ENCODE measurements at places on chromosomes 2 and 18. TPM values are rescaled to one million over a fixed set of nuclear protein-coding genes. Genes with fewer than 3 reads are reported as not detected.
A peak's percentile ranks its signal among the peaks of the same experiment; 100 is the strongest.

- DNase-seq, result peak; percentile 61
Measured at GRCh38 chr18:48412339-48412929, 3.3 kb upstream of the ZBTB7C start.

The ABCG8 gene
- not detected for total RNA-seq

The NT5DC4 gene
- total RNA-seq, result 6.1 TPM

GRCh38 chr18:11860594-11861450 lies 9.6 kb downstream of the CHMP1B start:
- DNase-seq, result no peak

The RIT2 gene
- not detected for total RNA-seq

GRCh38 chr2:120739438-120740090 lies 3.9 kb downstream of the GLI2 start:
- no peak for DNase-seq

DNA sequence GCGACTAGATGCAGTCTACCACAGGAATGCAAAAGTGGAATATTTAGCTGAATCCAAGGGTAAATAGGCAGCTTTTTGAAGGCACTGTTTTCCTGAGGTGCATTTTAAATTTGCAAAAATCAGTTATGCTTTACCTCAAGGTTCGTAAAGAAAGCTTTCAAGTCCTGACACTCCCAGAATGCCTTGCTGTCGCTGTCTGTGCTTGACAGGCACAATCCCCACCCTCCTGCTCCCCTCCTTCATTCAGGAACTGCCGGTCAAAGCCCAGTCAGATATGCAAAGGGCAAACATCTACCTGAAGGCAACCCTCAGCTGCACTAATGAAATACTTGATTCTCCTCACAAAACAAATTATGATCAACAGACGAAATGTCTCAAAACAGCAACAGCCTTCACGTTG lies 97.4 kb upstream of the DDX18 start:
- no peak for DNase-seq

The SFT2D3 gene
- 8.4 TPM for total RNA-seq

The ALPI gene
- not detected for total RNA-seq

- DNase-seq, result no peak
Measured at GRCh38 chr2:1656961-1657841, 87.1 kb downstream of the PXDN start.

The CREG2 gene
- total RNA-seq, result 9.0 TPM

The SCN7A gene
- total RNA-seq, result not detected

The HAAO gene
- total RNA-seq, result 0.73 TPM

The OSBPL6 gene
- total RNA-seq, result 3.5 TPM

The OTOS gene
- not detected for total RNA-seq

The PDCD1 gene
- not detected for total RNA-seq

DNA sequence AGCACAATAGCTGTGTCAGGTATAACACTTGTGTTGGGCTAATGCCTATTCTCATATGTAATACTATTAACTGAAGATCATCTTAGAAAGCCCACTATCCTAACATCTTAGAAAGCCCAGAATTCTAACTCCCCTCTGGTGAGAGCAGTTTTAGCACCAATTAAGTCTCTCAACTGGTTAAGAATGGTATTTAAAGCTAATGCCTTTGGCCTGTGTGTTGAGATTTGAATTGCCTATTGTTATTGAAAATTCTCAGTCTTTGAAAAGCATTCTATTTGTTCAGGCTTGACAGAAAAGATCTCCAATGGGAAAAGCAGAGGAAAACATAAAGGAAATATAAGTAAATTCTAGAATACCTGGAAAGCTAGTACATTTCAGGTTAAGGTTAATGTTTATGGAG lies 352.5 kb downstream of the ARHGAP15 start:
- DNase-seq, result no peak

The GCKR gene
- total RNA-seq, result 3.4 TPM

The COL4A3 gene
- 2.2 TPM for total RNA-seq

DNA sequence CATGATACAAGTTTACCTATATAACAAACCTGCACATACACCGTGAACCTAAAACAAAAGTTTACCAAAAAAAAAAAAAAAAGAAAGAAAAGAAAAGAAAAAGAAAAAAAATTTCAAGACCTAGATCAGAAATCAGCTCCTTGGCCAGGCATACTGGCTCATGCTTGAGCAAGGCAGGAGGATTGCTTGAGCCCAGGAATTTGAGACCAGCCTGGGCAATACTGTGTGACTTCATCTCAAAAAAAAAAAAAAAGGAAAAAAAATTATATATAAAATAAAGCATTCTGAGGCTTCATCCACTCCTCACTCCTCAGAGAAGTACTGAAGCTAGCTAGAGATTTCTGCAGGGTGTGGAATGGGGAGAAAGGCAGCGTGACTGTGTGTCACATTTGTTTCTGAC lies 11.8 kb upstream of the PROC start:
- no peak for DNase-seq

The RTP5 gene
- not detected for total RNA-seq

DNA sequence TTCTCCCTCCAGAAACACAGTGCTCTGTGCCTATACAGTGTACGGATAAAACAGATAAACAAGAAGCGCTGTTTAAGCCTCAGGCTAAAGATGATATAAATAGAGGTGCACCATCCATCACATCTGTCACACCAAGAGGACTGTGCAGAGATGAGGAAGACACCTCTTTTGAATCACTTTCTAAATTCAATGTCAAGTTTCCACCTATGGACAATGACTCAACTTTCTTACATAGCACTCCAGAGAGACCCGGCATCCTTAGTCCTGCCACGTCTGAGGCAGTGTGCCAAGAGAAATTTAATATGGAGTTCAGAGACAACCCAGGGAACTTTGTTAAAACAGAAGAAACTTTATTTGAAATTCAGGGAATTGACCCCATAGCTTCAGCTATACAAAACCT lies 70.7 kb downstream of the TANK start:
- DNase-seq, result no peak

- no peak for DNase-seq
Measured at GRCh38 chr2:13260402-13260801, 543.7 kb downstream of the TRIB2 start.

DNA sequence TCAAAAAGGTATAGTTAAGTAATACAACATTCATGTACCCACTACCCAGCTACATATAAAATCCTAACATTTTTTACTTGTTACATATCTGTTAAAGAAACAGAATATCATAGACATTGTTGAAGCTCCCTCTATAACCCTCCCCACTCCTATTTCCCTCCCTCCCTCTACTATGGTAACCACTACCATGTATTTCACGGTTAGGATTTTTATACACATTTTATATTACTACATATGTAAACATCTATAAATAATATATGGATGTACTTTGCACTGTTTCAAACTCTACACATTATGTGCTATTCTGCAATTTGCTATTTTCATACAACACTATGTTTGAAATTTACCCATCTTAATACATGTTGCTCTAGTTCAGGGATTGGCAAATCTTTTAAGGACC lies 36.3 kb downstream of the THOC1 start:
- DNase-seq, result no peak

DNA sequence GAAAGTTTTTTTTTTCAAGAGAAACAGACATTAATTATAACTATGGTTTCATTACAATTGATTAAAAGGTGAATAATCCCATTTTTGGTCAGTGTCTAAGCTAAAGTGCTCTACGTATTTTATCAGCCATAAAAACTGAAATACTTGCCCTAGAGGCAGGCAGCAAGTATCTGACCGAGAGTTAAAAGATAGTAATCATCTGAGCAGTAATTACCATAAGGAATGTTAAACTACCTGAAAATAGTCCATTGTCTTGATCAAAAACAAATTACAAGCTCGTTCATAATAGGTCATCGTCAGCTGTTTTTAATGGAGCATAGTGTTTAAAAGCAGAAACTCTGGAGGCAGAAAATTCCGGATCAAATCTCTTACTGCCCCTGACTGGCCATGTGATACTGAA lies 105.7 kb upstream of the ZEB2 start:
- no peak for DNase-seq

DNA sequence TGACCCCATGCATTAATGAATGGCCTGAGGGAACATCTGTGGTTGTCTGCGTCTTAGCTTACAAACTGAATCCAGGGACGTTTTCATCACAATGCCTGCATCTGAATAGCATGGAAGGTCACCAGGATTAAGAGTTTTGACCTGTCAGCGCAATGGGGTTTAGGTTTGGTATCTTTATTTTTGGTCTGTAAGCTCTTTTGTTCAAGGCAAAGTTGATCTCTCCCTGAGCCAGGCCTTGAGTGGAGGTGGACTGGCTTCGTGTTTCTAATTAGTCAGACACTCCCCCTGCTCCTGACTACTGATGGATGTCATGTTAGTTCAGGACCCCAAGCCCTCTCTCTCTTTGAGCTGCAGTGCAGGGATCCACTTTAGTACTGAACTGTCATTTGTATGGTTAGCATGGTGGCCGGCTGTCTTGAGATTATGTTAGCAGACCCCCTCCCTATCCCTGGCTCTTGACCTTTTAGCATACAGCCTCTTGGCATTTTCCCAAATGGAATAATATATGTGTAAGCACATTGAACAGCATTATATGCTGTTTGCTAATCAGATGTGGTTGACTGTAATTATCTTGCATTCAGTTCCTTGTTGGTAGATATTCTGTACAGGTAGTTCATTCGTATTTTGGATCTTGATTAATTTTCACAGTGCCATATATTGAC lies 59.2 kb downstream of the LYPD6 start:
- no peak for DNase-seq

The KCNS3 gene
- total RNA-seq, result 28.8 TPM

The GPC1 gene
- 302 TPM for total RNA-seq

The TMEM178A gene
- 2.9 TPM for total RNA-seq

The UGT1A3 gene
- 67.1 TPM for total RNA-seq

- peak; percentile 98 for DNase-seq
Measured at GRCh38 chr2:240433973-240434727, 1.3 kb upstream of the GPC1 start.

The SPHKAP gene
- not detected for total RNA-seq

DNA sequence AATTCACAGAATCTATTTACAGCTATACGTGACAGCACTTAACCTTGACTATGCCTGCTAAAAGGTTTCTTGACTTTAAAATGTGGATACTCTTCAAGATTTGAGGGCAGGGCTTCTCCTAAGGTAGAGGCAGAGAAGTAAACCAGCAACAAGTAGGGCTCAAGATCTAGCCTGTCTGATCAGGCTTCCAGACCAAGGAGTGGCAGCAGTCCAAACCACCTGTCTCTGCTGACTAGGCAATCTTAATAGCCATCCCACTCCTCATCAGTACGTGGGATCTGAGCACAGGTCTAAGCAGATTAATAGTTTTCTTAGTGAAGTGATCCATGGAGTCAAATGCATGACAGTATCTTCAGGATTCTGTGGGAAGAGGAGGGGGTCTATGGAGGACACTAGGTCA lies 100.4 kb downstream of the GPD2 start:
- DNase-seq, result no peak

GRCh38 chr2:29053670-29054400 lies 20.5 kb downstream of the PCARE start:
- no peak for DNase-seq

The MATN3 gene
- 1.9 TPM for total RNA-seq

- DNase-seq, result no peak
Measured at GRCh38 chr2:15498554-15498953, 62.6 kb downstream of the NBAS start.

The PLGLB2 gene
- 1.9 TPM for total RNA-seq

DNA sequence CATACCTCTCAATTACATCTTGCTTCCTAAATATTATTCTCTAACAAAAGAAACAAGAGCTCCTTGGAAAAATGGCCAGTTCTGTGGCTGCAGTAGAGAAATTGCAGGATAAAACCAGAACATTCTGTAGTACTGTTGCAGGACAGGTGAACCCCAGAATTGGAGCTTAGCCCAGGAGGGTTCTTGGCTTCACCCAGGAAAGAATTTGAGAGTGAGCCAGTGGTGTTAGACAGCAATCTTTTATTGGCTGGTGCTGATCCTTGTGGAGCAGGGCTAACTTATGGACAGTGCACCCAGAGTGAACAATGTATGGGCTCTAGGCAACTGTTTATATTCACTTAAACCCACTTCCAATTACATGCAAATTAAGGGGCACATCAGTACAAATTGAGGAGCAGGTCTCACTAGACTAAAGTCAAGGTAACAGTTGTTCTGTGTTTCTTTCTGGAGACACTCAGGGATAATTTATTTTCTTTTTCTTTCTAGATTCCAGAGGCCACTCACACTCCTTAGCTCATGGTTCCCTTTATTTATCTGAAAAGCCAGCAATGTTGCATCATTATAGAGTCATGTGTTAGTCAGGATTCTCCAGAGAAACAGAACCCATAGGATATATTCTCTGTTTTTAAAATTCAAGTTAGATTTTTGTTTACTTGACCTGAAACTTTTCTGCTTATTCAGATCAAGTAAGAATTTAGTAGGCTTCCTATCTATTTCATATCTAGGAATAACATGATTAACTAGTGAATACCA lies 348.1 kb downstream of the CCDC85A start:
- no peak for DNase-seq

DNA sequence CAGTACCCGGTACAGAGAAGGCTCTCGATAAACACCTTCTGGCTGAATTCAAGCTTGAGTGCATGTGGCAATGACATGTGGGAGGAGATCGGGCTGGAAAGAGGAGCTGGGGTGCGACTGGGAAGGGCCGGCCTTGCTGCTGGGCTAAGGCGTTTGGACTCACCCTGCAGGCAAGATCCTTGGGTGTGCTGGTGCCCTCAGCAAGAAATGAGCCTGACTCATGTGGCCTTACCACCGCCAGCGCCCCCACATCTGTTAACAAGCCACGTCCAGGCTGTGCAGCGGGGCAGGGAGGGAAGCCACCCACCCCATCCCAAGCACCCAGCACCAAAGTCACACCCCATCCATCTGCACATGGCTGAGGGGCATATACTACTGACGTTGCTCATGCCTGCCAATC lies 1.3 kb downstream of the HS1BP3 start:
- DNase-seq, result no peak

DNA sequence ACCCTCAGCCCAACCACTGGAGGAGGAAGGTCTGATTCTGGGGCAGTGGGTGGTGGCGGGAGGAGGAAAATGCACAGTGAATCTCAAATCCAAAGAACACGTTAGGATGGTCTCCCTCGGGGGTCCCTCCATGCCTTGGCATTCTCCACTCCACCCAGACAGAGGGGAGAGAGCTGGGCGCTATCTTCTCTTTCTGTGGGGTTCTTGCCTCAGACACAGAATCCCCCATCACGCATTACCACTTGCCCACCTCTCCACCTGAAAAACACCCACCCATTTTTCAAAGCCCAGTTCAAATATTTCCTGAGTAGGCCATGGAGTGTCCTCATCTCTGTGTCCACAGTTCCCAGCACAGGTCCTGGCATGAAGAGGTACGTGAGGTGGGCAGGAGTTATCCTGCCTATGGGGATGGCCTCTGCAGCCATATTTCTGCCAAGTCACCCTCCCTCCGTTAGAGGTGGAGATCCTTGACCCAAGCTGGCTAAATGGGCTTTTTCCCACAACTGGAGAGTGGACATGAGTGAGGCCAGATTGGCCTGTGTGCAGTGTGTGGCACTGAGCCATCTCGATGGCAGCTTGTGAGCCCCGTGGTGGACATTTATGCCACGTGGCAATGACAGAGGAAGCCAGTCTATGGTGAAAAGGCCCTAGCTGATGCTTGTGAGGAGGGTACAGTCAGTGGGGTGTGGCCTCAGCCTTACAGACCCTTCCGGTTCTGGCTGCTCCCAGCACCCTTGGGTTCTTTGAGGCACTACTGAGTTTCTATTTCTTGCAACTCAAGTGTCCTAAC lies 9.5 kb upstream of the TEX261 start:
- DNase-seq, result no peak

The GATA6 gene
- total RNA-seq, result 12.3 TPM

GRCh38 chr2:9907402-9907801 lies 44.1 kb upstream of the GRHL1 start:
- DNase-seq, result no peak

Data from PC-9 (cell line).